M059J (cell line): ENCODE measurements at places on chromosomes 2 and 18.

DNA sequence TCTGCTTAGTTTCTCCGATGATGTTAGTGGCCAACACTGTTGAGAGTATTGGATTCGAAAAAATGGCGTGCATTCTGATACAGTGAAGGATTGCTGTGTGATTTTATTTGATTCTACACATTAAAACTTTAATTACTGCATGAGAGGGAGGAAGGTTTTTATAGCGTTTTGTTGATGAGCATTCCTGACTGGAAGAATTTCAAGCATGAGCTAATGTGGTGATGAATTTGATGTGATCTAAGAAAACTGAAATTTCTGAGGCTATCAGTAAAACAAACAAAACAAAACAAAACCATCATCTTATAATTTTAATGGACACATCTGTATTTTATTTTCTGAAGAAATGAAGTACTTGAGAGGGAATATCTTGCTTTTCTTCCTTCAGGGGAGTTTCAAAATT is 59.6 kb downstream of the ITGB6 start:
- peak; percentile 42 for DNase-seq

GRCh38 chr2:128535953-128536352 is 217.3 kb upstream of the HS6ST1 start:
- DNase-seq, result peak; percentile 82

DNA sequence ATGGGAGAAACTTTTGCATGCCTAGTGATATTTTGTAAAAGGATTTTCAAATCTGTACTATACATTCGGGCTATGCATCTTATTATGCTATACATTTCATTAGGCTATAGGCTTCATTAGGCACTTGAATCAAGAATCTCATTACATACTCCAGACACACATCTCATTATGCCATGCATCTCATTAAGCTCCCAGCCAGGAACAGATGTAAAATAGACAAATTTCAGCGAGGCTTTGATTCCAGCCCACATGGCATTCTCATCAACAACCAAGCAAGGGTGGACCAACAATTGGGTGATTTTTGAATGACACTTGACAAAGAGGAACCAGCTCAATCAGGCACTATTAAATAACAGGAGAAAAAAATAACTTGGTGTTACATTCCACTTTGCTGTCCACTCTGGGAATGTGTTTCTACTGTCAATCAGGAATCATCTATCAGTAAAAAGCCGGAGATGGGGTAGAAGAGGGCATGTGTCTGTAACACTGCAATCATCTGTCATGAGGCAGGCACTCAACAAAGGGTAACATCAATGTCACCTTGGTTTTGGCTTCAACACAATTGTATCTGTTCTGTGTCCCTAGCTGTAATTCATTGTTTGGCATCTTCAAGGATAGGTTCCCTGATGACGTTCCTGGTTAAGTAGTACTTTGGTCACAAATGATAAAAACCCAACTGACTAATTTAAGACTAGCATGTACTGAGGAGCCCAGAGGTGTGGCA is 498.6 kb downstream of the EPHA4 start:
- no peak for DNase-seq

- no peak for DNase-seq
Observed at GRCh38 chr2:208935531-208935930, 488.3 kb upstream of the MAP2 start.

GRCh38 chr18:46293742-46294181 is 189.6 kb downstream of the HAUS1 start:
- DNase-seq, result no peak

DNA sequence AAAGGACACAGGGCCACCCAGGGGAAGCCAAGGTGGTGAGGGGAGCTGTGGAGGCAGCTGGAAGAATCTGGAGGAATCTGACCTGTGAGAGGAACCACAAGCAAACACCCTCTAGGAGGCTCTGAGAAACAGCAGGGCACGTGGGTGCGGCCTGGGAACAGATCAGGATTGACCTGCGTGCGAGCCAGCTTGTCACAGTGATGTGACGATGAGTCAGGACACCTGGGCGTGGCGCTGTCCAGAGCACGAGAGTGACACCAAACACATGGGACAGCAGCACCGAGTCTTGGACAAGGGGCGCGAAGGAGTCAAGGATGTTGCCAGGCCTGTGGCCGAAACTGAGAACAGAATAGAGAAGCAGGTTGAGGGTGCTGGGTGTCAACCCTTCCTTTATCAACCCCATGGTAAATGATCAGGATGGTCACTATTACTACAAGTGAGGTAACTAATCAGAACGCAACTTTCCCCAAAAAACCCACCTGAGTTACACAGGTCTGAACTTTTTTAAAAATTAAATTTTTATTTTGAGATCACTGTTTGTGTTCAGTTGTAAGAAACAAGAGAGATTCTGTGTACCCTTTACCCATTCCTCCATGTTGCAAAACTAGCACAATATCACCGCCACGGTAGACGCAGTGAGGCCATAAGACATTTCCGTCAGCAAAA is 637 bp upstream of the SFT2D3 start:
- no peak for DNase-seq

DNA sequence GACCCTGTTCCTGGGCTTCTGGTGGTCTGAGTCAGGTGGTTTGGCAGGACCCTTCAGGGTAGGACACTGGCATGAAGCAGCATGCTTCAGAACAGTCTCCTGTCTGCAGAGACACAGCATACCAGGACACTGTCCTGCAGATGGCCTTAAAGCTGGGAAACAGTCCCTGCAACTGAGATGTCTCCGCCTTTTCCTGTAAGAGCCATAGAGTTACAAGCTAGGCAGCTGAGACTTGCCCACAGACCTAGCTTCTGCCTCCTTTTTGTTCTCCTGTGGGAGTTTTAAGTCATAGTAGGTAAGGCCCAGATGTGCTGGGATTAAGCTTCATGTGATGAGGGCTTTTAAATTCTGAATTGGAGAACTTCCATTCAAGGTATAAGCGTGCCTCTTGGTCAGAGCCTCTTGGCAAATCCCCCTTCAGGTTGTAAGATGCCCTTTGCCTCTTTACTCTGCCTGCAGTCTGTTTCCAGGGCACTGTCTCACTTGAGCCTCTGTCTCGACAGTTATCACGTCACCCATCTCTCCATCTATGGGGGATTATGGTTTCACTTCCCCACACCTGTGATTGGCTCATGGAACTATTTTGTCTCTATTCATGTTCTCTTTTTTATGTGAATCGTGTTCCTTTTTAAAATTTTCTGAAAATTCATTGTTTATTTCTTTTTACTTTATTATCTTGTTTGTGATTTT is 51.8 kb downstream of the COA5 start:
- DNase-seq, result no peak

DNA sequence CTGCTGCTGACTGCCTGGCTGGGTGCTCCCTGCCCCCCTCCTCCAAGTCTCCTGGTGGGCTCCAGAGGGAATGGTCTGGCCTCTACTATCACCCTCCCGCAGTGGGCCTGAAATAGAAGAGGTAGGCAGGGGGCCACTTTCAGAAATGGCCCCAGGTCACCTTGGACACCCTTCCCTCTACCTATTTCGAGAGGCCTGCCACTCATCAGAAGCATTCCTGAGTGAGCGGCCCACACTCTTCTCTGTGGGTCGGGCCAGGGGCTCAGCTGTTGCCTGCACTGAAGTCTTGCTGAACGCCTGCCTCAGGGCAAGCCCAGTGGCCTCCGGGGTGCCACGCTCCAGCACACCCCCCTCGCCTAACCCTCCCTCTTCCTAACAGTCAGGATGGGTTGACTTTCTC is 124.9 kb downstream of the TNS1 start:
- no peak for DNase-seq

- no peak for DNase-seq
Observed at GRCh38 chr2:18380321-18380720, 180.1 kb downstream of the RDH14 start.

- DNase-seq, result no peak
Observed at GRCh38 chr18:7848054-7848412, 280.9 kb downstream of the PTPRM start.

- DNase-seq, result peak; percentile 79
Observed at GRCh38 chr2:41941831-41942230, 106.0 kb upstream of the PKDCC start.
